BE2C (cell line): ENCODE measurements at places on chromosomes 7 and 10.

GRCh38 chr7:123783820-123784219, 35.0 kb upstream of the WASL start:
- no peak for DNase-seq

DNA sequence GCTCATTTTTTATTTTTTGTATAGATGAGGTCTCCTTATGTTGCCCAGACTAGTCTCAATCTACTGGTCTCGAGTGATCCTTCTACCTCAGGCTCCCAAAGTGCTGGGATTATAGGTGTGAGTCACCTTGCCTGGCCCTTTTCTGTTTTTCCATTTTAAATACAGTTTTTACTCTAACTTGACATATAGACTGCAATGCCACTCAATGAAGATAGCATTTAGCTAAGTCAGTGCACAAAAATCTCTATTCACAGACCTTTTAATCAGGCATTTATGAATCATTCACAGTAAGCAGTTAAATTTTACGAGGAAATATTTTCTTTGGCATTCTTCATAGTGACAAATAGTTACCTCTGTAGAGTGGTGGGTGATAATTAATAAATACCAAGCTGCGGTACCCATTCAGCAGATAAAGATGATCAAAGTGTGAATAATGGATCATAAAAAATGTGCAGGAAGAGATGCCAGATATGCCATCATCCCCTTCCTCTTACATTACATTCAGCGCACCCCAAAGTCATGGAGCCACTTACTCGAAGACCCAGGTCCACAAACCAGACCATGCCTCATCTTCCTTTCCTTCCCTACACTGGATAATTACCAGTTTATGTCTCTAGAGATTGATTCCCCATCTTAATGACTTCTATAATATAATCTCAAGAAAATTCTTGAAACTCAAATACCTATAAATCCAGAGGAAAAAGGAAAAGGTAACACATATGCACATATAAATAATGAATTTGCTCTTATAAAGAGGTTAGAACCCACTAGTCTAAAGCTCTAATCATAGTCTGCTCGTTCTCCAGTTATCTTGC, 56.0 kb downstream of the UBE2H start:
- DNase-seq = no peak

DNA sequence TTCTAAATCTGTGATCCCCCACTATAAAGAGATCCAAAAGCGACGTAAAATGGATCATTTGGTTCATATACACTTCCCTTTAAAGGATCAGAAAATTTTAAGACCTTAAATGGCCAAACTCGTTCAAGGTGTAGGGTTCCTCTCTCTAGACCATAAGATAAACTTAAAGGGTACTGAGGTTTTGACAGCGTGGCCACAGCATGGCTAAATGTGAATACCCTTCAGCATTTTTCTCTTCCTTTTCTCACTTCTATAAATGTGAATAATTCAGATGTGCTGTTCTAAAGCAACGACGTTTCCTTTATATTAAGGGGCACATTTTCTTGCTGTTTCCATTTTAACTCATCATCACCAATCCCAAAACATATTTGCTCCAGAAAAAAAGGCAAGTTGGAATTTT, 5.2 kb downstream of the ZCWPW1 start:
- DNase-seq = no peak

- no peak for DNase-seq
Observed at GRCh38 chr10:62699148-62699547, 105.4 kb upstream of the ADO start.

DNA sequence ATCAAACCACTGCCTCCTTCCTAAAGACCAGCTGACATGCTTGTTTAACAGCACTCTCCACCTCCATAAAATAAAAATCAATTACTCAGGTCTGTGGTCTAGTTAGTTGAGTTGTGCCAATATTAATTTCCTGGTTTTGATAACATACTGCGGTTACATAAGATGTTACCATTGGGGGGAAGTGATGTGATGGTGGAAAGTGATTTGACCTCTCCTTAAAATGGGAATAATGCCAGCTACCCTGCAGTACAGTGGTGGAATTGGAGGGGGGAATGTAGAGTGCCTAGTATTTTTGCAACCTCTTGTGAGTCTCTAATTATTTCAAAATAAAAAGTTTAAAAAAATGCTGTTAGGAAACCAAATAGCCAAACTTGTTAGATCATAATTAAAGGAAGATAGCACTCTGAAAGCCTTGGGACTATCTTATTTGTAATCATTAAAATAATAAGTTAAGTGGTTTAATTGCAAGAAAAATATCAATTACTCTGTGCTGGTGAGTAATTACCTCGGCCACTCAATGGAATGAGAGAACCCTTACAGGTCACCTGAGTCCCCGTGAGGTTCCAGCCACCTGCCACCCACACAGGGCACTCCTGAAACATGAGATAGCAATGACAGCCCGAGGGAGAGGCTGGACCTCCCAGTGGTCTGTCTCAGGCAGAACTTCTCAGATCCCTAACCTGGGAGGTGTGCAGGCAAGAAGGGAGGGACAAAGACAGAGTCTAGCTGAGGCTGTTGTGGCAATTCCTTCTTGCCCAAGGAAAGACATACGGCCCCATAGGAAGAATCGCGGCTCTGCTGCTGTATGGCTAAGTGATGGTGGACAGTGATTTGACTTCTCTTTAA, 94.1 kb downstream of the SH3PXD2A start:
- no peak for DNase-seq
